Left kidney (tissue), 8 donors: ENCODE measurements at places on chromosomes 11 and 22. TPM values are rescaled to one million over a fixed set of nuclear protein-coding genes. Genes with fewer than 3 reads are reported as not detected.

The ARHGEF17 gene
- 94.4 TPM for polyA plus RNA-seq

The C11orf16 gene
- polyA plus RNA-seq: 0.96 TPM

DNA sequence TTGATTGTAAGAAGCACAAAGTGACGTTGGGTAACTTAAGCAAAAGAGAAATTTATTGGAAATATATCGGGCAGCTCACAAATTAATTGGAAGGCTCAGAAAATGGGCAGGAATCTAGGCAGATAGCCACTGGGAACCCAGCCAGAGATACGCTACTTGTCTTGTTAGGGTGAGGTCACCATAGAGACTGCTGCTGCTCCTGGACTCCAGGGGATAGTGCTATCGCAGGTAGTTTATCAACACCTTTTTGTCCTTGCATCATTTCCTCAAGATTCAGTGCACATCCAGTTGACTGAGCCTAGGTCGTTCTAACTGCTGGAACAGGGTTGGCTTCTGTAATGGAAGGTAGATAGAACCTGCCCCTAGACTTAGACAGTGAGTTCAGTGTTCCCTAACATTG is 19.6 kb downstream of the AMOTL1 start:
- DNase-seq: no peak

DNA sequence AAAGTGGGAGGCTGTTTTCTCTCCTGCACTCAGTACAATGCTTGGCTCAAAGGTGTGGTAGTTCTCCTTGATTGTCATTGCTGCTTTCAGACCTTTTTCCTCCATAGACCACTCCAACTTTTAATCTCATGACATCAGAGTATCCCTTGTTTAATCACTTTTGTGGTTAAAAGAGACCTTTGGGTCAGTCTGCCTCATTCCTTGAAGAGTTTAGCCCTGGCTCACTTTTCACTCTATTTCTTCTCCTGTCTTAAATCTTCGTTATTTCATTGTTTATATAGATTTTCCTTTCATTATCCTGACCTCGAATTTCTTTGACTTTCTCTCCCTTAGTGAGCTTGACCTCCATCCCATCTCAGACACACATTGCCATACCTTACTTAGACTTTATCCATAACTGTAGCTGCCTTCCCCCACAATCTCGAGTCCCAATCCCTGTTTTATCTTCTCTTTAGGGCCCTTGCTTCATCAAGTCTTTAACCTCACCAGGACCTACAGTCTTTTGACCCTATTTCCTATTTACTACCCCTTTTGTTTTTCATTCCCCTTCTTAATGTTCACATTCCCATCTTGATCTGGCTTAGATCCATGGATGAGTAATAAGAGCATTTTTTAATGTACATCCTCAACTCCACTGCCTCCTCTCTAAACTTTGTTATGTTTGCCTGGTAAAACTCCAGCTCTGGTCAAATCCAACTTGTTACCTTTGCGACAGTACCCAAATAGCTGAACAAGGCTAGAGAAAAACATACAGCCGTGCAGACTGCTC is 9.5 kb downstream of the ATXN10 start:
- no peak for DNase-seq
